ENCODE measurements at places on chromosomes 4 and X.

- no peak for DNase-seq
Observed at GRCh38 chr4:164512124-164512523, 241.8 kb upstream of the SMIM31 start.

- no peak for DNase-seq
Observed at GRCh38 chr4:19829101-19829500, 422.6 kb upstream of the SLIT2 start.

DNA sequence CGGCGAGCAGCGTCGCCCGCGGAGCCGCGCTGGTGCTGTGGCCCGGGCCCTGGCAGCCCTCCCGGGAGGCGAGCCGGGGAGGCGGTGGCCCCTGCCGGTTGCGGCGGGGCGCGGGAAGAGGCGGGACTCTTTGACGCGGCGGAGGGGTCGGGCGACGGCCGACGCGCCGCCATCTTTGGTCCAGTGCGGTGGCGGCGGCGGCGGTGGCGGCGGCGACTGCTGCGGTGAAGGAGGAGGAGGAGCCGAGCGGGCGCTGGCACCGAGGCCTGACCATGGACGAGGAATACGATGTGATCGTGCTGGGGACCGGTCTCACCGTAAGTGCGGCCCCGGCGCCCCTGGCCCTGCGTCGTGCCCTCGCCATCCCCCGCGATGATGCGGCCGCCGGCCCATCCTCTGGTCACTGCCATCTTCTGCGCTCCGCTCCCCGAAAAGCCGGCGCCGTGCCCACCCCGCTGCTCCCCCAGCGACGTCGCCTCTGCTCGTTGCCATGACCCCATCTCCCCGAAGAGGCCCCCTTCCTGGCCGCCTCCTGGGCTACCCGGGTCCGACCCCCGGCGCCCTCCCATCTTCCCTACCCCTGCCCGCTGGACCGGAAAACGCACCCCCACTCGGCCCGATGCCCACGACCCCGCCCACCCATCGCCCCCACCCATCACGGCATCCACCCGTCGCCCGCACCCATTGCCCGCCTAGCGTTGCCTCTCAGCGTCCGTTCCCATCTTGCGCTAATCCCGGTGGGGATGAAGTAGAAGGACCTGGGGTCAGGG lies at the start of gene GDI1:
Gene GDI1 (plus strand): TSS at position 172 of the 770 bp plus-strand sequence. CDS start 101 bp downstream, at position 273.
- no peak for DNase-seq

DNA sequence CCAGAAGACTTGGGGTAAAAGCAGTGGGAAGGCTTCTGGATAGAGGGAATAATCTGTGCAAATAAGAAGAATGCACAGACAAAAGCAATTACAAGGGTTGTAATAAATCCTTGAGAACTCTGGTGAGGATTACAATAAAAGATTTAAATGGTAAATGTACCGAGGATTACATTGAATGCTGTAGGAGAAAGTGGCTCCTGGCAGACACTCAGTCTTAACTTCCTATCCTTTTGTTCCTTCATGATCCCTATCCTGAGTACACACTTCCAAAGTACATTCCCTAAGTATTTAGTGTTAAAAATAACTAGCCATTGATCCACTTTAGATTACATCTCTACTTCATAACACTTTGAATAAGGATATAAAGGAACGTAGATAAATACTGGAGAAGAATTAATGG lies 205.4 kb downstream of the SPATA18 start:
- DNase-seq = no peak

DNA sequence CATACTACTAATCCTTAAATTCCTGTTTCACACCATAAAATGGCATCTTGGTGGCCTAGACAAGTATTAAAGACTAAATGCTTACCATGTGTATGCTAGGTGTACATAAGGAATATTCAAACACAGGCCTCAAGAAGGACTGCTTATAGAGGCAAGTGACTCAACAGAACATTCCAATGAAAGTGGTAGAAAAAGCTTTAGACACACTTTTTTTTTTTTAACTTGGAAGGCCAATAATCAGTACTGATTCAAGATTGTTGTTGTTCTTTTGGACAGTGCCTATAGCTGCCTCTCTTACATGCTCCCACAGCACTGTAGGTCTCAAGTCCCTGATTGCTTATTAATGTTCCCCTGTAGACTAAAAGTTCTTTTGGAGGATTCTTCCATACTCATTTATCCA lies 77.6 kb downstream of the FBXL5 start:
- DNase-seq = no peak

DNA sequence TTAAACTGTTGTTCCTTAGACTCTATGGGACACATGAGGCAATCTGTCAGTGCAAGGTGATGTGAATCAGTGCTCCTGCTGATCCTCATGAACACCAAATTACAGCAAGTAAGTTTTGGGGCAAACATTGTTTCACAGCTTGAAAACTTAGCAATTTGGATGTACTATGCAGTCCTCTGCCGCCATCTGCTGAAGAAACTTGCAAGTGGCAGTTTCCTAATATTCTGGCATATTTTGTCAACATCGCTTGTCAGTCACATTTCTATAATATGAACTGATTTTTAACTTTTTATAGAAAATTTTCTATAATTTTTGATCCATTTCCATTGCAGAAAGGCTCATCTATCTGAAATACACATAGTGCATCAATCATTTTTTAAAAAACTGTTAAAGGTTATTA lies 56.3 kb downstream of the ZAR1 start:
- DNase-seq = peak; percentile 35

DNA sequence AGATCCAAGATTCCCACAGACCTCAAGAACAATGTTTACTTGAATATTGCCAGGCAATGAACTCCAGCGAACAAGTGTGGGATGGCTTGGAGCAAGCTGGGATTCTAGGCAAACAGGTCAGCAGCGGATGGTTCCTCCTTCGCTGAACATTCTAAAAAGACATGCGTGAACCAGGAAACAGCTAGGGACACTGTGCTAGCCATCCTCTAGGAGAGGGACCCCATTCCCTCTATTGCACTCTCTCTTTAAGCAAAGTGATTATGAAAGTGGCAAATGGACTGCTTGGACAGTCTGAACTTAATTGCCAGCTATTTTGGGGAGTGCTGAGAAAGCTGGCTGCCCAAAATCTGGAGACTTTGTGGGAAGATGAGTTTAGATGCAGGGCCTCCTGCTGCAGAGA lies 29.9 kb upstream of the TEC start:
- no peak for DNase-seq

GRCh38 chrX:154366666-154367055 lies 7.8 kb downstream of the FLNA start:
- DNase-seq = peak; percentile 35

DNA sequence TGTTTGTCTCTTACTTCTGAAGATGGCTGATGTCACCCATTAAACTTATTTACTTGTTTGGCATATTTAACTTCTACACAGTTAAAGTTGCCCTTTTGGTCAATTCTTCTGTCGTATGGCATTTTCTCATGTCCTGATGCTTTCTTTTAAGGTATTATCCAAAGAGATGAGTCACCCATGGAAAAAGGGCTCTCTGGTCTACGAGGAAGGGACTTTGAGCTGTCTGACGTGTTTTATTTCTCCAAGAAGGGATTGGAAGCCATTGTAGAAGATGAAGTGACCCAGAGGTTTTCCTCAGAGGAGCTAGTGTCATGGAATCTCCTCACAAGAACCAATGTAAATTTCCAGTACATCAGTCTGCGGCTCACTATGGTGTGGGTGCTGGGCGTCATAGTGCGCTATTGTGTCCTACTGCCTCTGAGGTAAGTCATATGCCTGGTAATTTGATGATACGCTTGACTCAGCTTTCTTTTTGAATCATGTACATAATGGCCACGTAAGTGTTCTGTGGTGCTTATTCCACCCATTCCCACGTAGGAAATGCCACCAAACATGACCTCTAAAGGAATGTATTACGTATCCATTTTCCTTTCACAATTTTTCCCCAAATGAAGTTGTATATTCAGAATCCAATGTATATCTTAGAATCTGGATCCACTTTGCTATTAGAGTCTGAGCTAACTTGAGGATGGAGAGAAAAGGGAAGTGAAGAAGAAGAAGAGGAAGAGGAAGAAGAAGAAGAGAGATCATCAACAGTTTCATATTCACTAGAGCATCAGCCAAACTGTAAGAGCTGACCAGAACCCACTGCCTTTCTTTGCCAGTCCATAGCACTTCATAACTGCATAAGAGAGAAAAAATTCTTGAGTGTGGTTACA lies 45.7 kb downstream of the GPAT3 start:
- DNase-seq = no peak

DNA sequence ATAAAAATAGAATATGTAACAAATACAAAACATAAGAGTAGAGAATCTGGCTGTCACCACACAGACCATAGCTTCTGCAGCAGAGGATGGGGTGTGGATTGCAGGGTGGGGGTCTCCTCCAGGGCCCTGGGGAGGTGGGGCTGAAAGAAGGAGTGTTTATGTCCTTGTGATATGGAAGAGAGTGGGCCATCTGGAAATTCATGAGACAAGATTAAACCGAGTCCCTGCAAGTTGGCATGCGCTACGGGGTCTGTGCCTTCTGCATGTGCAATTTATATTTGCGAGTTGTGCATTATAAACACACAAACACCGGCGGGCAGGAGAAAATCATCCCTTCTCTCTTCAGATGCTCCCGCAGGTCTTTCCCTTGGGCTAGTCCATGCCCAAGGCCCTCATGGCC lies 145.9 kb downstream of the EVC2 start:
- no peak for DNase-seq

GRCh38 chr4:15659768-15660570 lies 4.8 kb upstream of the FBXL5 start:
- DNase-seq = no peak

- DNase-seq = no peak
Observed at GRCh38 chr4:136007991-136008390, 1524.3 kb downstream of the PCDH18 start.

- DNase-seq = no peak
Observed at GRCh38 chr4:143346206-143346605, 9.5 kb downstream of the GAB1 start.

GRCh38 chr4:91170768-91171167 lies 1043.6 kb downstream of the CCSER1 start:
- DNase-seq = no peak

GRCh38 chr4:8198906-8199593 lies at the start of gene SH3TC1:
TSS of gene SH3TC1 (plus strand) at chr4:8199290. CDS start at chr4:8205195, 5,905 bp downstream.
- DNase-seq = peak; percentile 69

DNA sequence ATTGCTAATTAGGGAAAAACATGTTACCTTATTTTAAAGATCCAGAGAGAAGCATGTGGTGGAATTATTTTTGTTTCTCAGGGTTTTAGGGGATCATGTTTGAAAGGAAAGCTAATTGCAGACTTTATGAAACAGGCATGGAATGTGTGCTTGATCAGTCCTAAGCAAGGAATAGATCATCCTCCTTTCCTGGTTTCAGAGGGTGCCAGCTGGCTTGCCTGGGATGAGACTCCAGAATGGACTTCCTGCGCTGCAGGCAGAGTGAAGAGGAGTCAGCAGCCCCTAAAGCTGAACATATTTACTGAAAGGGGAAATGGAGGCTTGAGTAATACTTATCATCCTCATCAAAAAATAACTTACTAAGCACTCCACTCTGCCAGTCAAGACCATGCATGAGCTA lies 13.3 kb downstream of the FGF5 start:
- DNase-seq = no peak

- no peak for DNase-seq
Observed at GRCh38 chr4:3481113-3481531, 18.0 kb downstream of the DOK7 start.

DNA sequence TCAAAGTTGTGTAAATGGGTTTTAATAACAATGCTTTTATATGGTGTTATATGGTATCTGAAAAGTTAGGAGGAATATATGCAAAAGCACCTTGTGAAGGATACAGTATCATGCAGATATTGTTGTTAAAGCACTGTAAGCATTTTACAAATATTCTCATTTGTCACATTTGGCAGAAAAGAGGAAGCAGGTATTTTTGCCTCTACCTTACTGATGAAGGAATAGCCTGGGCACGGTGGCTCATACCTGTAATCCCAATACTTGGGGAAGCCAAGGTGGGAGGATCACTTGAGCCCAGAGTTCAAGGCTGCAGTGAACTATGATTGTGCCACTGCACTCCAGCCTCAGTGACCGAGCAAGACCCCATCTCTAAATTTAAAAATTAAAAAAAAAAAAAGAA lies 12.2 kb upstream of the GDPD2 start:
- DNase-seq = no peak

DNA sequence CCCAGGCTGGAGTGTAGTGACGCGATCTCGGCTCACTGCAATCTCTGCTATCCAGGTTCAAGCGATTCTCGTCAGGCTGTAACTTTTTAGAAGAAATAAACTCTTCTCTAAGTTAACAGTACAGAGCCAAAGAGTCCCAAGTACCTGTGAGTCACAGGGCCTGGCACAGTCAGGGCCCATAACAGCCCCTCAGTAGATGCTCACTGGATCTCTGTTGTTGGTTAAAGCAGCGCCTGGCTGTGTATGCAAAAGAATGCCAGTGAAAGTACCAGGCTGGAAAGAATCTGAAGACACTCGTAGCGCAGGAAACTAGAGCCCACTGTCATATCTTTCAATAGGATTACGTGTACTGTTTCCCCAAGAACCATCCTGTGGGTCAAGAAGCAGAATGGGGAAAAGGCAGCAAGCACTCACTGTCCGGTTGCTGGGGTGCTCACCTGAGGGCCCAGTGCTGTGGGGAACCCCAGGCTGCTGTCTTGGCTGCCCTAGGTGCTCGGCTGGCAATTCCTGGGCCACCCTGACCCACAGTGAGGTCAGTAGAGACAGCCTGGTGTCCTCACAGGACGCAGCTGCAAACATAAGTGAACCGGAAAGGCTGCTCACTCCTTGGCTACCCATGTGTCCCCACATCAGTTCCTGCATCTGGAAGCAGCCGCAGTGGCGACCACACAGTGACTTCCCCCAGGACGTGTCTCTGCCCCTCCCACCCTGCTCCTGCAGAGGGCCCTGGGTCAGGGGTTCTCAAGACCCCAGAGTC lies 3.1 kb upstream of the SLBP start:
- DNase-seq = no peak

DNA sequence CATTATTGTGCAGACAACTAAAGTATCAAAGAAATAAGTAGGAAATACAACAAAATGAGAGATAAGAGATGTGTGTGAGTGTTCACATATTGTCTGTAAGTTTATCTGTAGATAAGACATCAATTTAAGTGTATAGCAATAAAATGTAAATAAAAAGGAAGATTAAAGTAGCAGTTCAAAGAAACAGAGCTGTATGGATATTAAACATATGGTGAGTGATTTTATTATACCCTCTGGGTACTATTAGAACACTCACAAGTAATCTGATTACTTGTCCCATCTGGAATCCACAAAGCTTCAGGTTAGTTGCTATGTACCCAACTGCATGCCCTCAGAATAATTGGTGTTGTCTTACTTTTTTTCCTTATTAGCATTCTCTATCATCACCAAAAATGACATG lies 747.9 kb upstream of the ADGRL3 start:
- no peak for DNase-seq

GRCh38 chr4:152668338-152668964 lies 11.3 kb downstream of the TMEM154 start:
- DNase-seq = no peak

- no peak for DNase-seq
Observed at GRCh38 chrX:13440176-13440575, 120.3 kb upstream of the ATXN3L start.
